T1000 (cell line): ENCODE measurements at places on chromosomes 5 and 9.

DNA sequence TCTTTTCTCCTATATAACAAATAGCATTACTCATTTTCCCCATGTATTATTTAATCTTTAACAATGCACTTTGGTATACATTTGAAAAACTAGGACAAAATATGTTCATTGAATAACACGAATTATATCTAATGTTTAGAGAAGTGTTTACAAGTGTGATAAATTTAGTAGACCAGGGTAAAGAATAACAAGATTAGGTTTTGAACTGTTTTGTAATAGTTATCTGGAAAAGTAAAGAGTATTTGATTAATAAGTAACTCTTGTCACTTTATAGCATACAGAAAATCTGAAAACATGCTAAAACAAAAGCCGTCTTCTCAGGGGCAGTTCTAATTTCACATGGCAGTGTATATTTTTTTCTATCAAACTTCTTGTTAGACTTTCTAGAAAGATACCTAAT is 58.5 kb downstream of the PPIC start:
- DNase-seq = no peak

GRCh38 chr5:124658867-124659557 is 87.4 kb downstream of the ZNF608 start:
- DNase-seq = no peak

DNA sequence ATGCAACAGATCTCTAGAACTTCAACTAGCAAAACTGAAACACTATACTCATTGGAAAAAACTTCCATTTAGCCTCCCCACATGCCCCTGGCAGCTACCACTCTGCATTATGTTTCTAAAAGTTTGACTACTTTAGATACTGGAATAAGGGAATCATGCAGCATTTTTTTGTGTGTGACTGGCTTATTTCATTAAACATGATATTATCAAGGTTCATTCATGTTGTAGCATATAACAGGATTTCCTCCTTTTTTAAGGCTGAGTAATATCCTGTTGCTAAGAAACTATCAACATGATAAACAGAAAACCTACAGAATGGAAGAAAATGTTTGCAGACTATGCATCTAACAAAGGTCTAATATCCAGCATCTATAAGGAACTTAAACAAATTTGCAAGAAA is 597.9 kb downstream of the DMRTA1 start:
- DNase-seq = no peak

GRCh38 chr9:111516061-111516465 is 8.9 kb upstream of the ZNF483 start:
- DNase-seq = no peak

GRCh38 chr5:86864051-86864450 is 246.3 kb downstream of the COX7C start:
- no peak for DNase-seq

DNA sequence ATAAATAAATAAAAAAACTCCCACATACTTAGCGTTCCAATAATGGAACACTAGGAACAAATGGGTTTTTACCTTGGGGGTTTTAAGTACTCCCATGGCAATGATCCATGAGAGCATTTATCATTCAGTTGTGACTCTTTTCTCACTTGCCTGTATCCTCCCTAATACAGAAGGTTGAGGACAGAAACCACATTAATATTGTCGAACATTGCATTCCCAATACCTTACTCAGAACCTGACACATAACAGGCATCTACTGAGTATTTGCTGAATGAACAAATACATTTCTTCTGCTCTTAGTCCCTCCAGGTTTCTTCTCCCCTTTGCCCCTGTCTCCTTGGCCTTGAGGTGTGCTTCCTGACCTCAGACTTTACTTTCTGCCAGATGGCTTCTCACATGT is 175.9 kb downstream of the CEMIP2 start:
- DNase-seq = no peak

DNA sequence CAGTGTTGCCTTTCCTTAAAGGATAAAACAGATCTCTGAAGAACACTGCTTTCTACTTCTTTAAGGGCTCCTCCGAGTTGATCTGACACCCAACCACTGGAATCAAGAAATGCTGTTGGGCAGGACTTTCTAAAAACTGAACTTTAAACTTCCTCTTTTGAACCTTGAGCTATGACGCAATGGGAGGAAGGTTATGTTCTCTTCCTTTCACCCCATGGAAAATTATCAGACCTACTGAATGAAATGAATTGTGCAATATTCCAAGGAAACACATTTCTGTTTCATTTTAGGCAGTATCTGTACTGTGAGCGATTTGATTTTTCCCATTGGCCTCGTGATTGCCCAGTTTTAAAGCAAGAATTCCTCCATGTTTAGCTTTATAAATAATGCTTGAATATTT is 206.0 kb upstream of the PRR16 start:
- no peak for DNase-seq

GRCh38 chr9:99020786-99021436 is 77.2 kb downstream of the COL15A1 start:
- no peak for DNase-seq

DNA sequence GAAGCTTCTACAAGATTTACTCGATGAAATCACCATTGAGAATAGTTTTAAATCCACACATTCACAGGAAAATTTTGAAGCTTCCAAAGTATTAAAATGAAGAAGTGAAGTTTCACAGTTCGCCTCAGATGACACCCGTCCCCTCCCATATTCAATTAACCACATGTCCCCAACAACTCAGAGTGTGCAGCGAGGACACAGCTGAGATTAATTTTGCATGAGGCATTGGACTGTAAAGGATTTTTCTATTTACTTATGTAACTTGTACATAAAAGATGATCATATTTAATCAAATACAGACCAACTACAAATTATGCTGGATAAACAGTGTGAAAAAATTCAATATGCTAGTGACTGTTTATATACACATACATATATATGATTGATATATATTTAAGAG is 84.7 kb upstream of the OLFM1 start:
- DNase-seq = no peak

- DNase-seq = peak; percentile 60
Observed at GRCh38 chr9:131635285-131635684, 90.0 kb downstream of the PRRT1B start.

GRCh38 chr9:110606179-110606790 is 26.7 kb upstream of the SVEP1 start:
- no peak for DNase-seq

DNA sequence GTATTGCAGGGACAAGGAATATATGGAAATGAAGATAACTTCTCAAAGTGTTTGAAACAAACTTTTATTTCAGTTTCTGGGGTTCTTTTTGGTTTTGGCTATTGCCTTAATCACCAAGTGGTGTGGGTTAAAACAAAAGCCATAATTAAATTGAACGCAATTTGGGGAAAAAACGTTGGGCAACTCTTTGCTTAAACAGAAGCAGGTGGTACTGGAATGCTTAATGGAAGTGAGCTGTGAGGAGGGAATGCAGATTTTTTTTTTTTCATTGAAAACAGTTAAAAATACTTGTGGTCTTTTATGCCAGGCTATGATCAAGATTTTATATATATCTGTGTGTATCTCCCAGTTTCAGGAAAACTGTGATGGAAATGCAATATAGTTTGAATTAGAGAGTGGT is 195.7 kb upstream of the TUT7 start:
- no peak for DNase-seq

- no peak for DNase-seq
Observed at GRCh38 chr5:135203593-135204036, 169.6 kb upstream of the PITX1 start.

- DNase-seq = no peak
Observed at GRCh38 chr5:96316487-96316886, 116.6 kb downstream of the PCSK1 start.

DNA sequence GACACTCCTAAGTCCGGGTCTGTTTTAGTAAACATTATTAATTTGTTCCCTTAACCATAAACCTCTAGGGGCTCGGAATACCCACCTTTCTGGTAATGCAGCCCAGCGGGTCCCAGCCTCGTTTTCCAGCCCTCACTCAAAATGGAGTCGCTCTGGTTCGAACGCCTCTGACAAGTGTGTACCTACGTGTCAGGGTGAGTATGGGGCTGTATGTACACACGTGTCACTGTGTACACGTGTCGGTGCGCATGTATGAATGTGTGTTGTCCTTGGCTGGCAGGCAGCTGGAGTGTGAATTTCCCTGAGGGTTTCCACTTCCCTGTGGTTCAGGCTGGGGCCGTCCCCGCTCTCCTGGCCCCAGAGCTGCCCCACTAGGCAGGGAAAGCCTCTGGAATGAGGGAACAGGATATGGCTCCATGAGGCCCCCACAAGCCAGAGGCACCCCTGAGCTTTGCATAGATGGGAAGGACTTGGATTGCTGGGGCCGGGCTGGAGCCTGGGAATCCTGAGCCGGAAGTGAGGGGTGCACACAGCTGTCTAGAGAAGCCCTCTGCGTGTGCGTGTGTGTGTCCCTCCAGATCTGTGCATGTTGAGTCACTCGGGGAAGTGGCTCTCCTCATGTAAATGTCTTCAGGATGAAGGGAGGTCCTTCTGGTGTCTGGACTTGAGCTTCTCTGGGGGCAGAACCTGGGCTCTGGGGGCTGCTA is 160.8 kb upstream of the IER5L start:
- no peak for DNase-seq

DNA sequence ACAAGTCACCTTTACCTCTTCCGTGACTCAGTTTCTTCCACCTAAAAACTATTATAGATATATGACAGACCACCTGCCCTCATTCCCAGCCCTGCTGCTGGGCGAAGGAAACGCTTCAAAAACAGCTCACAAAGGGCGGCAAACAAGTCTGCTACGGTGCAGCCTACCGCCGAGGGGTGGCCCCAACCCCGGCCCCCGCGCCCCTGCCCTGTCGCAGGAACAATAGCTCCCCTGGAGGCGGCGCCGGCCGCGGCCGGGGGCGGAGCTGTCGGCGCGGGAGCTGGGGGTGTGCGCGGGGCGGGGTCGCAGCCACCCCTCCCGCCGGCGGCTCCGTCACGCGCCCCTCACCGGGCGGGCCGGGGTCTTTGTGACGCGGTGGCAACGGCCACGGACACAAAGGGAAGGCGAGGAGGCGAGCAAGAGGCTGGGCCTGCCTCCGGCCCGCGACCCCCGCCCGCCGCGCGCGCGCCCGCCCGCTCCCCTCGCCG is at the start of gene TMEFF1:
Gene TMEFF1, plus strand, starts transcription at position 362 of the 488 bp plus-strand sequence. CDS start 396 bp downstream, outside the sequence.
- DNase-seq = no peak

DNA sequence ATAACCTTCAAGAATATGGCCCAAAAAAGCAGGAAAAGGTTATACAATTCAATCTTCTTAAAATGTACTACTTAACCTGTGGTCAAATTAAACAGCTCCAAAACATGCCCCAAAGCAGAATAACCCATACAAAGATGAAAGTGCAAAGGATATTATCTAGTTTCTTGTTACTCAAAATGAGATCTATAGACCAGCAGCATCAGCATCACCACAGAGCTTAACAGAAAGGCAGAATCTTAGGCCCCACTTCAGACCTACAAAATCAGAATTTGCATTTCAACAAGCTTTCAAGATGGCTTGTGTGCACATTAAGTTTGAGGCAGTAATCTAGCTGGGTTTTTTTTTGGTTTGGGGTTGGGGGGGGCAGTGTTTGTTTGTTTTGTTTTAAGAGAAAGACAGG is 54.0 kb downstream of the SCAI start:
- no peak for DNase-seq

GRCh38 chr9:98572054-98572627 is 136.6 kb downstream of the GABBR2 start:
- no peak for DNase-seq

- no peak for DNase-seq
Observed at GRCh38 chr5:111627862-111628261, 115.5 kb upstream of the STARD4 start.

- DNase-seq = no peak
Observed at GRCh38 chr5:120738568-120738967, 274.5 kb downstream of the PRR16 start.

DNA sequence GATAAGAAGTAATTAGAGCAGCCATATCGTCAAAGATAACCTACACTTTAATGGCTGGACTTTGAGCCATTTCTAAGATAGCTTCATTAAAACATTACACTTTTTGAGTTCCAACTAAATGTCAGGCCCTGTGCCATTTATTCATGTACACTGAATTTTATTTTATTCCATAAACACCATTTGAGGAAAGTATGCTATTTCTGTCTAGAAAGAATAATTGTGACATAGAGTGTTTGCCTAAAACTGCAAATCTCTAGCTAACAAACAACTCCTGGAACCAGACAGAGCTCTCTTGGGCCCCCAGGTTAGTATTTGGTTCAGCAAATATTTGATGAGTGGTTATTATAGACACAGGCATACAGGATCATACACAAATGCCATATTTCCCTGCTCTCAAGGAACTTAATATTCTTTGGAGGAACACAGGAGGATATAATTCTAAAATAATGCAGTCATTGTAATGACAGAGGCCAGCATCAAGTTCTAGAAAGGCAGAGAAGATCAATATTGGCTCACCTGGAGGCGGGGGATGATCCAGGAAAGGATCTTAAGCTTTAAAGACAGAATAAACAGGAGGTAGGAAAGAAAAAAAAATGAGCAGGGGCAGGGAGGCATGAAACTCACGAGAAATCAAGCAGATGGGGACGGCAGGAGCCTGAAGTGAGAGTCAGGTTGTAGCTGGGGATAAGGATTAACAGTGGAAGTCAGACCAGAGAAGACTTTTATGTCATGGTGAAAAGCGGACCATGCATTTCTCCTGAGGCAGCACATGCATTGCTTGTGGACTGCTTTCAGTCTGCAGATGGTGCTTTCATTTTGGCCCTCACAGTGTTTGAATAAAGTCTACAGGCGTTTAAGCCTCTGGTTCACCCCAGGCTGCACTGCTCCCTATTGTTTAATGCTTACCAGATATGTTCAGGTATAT is 127.7 kb downstream of the GCNT1 start:
- no peak for DNase-seq

- DNase-seq = no peak
Observed at GRCh38 chr5:80097451-80097850, 62.3 kb downstream of the THBS4 start.

DNA sequence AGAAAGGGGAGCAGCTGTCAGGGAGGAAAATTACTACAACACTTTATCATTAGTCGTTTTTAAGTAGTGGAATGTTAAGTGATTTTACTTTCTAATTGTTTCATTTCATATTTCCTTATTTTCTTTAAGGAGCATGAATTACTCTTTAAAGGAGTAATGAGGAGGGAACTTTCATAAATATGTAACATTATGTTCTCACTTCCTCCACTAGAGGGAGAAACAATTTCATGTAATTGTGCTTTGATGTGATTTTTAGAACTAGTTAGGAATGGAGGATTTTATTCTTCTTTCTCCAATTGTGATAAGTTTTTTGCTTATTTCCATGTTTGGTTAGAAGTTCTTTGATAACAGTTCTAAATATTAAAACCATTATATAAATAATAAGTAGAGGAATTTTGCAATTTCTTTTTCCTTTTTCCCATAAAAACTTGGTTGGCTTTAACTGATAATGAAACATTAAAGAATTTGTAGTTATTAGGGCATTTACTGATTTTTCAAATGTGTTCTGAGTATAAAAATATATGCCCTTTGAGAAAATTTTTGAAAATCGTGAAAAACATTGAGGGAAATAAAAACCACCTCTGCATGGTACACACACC is 25.6 kb downstream of the CEP78 start:
- no peak for DNase-seq

GRCh38 chr5:74579215-74579614 is 61.3 kb downstream of the ENC1 start:
- DNase-seq = no peak

GRCh38 chr5:137040024-137040423 is 459.1 kb downstream of the SPOCK1 start:
- no peak for DNase-seq

- no peak for DNase-seq
Observed at GRCh38 chr9:129458663-129459546, 162.0 kb downstream of the C9orf50 start.

GRCh38 chr5:106017243-106017857 is 1653.4 kb downstream of the EFNA5 start:
- no peak for DNase-seq
